ENCODE measurements at places on chromosomes 12 and 14.
A peak's percentile ranks its signal among the peaks of the same experiment; 100 is the strongest.

GRCh38 chr14:32727832-32728231 lies 210.8 kb upstream of the NPAS3 start:
- no peak for DNase-seq

- peak; percentile 66 for DNase-seq
Observed at GRCh38 chr12:105983622-105984320, 155.0 kb downstream of the NUAK1 start.

DNA sequence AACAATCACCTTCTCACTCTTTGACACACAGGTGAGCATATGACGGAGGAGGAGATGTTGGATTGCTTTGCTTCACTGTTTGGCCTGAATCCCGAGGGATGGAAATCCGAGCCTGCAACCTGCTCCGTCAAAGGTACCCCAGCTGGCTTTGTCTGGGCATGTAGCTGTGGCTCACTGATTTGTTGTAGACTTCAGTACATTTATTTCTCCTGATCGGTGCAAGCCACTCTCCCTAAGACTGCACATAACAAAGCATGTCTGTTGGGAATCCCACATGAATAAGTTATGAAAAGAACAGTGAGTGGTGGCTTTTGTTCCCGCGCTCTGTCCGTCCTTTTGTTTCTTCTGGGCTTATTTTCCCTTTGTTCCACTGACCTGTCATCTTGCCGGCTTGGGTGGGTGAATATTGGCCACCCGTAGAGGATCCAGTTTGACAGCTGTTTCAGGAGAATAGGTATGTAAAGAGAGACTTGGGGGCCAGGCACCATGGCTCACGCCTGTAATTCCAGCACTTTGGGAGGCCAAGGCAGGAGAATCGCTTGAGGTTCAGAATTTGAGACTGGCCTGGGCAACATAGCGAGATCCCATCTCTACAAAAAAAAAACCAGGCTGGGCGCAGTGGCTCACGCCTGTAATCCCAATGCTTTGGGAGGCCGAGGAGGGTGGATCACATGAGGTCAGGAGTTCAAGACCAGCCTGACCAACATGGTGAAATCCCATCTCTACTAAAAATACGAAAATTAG lies 20.0 kb upstream of the BCL7A start:
- DNase-seq = no peak

- DNase-seq = peak; percentile 23
Observed at GRCh38 chr12:31874961-31875608, 84.1 kb upstream of the RESF1 start.

DNA sequence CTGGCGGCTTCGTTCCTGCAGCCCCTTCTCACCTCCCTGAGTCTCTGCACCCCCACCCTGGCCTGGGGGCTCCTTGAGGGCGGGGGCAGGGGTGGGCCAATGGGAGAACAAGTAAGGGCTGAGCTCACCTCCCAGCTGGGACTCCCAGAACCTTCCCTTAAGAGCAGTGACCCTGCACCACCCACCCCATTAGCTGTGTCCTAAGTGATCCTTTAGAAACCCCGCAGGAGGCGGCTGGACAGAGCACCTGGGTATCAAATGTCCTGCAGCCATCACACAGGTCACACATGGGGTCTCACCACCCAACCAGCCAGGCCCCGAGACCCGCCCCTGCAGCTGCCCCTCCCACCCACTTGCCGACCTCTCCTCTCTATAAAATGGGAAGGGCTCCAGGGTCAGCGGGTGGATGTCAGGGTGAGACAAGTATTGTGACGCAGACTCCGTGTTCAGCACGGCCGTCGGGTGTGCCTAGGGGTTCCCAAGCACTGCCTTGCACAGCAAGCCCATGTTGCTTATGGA lies 151.2 kb upstream of the C14orf180 start:
- no peak for DNase-seq

DNA sequence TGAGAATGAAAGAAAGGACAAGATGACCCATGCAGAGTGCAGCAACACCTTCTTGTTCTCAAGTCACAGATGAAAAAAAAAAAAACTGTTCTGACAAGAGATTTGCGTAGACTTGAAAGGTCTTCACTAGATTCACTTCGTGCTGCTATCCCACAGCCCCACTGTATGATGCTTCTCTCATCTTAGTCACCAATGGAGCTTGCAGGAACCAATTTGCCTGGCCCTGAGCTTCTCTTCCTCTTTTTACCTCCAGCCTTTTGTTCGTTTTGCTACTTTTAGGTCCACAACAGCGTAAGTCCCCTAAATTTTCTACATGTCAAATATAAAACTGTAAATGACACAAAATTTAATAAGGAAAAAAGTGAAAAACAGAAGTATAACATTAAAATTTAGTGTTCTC lies 107.9 kb upstream of the NAP1L1 start:
- DNase-seq = no peak

- DNase-seq = no peak
Observed at GRCh38 chr12:116303066-116303465, 25.6 kb upstream of the MED13L start.

- DNase-seq = no peak
Observed at GRCh38 chr12:106094304-106094703, 44.5 kb downstream of the NUAK1 start.

GRCh38 chr14:90630171-90630806 lies 185.9 kb downstream of the TTC7B start:
- DNase-seq = no peak

GRCh38 chr14:95502381-95502950 lies 14.0 kb downstream of the SYNE3 start:
- no peak for DNase-seq

Measured in GM04503 (cell line).